ENCODE measurements at places on chromosomes 3 and 15.
A peak's percentile ranks its signal among the peaks of the same experiment; 100 is the strongest.

DNA sequence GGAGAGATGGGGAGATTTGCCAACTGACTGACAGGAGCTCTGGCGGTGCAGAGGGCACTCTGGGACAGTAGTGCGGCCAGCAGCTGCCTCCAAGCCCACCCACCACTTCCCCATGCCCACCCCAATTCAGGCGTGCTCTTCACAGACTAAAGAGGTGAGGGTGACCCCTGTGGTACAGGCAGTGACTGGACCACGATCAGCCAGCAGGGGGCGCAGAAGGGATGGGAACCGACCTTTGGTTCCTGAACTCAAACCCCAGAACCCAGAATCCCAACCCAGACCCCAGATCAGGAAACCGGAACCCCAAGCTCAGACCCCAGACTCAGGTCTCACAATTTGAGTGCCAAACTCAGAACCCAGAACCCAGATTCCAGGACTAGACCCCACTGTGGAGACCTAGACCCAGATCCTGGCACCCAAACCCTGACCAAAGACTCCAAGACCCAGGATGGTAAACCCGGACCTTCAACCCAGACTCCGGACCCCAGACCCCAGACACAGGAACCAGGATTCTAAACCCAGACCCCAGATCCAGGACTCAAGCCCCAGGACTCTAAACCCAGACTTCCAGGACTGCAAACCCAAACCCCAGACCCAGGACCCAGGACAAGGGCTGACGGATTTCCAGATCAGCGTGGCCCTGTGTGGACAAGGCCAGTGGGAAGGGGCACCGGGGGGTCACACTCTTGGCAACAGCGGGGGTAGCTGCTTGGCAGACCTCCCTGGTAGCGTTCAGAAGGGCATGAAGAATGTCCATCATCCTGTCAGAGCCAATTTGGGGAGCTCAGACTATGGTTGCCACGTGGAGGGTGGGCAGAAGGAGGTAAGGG lies 3.7 kb upstream of the MYL3 start:
- peak; percentile 80 for DNase-seq

DNA sequence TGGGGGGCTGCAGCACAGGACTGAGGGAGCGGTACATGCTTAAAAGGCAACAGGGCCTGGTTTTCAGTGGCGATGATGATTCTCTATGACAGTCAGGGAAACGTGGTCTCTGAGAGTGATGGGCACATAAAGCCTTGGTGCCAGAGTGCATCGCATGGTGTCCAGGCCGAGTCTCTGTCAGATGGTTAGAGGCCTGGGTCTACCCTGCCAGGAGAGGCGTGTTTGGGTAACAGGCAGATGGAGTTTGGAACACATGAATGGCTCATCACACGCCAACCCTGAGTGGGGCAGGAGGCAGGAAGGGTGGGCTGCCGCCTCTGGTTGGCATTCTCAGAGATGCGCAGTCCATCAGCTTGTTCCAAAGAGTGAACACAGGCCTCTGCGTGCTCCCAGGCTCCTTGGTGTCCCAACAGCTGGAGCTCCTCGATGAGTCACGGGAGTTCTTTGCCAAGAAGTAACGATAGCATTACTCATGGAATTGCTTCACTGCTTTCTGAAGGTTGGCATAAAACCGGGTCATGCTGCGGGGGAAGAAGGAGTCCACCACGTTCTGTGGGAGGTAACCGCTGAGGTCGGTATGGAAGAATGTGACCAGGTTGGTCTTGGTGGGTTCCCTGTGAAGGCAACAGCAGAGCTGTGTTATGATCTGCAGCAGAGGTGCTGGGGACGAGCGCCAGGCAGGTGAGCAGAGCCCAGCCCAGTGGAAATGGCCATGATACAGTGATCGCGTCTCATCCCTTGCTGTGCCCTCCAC lies 11.0 kb downstream of the STARD5 start:
- DNase-seq: no peak

DNA sequence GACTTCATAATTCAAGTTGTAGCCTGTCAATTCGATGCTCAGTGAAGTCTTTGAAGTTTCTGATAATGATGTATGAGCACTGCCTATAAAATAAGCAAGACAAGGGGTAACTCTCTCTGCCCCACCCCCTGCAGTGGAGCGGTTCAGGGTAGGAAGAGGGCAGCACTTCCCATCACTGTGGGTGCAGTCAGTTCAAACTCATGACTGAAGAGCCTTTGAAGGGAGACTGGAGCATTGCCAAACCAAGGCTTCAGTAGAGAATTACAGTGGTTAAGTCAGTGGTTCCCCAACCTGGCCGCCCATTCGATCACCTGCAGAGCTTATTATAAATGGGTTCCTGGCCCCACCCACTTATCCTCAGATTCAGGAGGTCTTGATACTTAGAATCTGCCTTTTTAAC lies 190.6 kb downstream of the SHQ1 start:
- DNase-seq: no peak

GRCh38 chr3:194158942-194159439 lies 23.0 kb downstream of the HES1 start:
- no peak for DNase-seq

DNA sequence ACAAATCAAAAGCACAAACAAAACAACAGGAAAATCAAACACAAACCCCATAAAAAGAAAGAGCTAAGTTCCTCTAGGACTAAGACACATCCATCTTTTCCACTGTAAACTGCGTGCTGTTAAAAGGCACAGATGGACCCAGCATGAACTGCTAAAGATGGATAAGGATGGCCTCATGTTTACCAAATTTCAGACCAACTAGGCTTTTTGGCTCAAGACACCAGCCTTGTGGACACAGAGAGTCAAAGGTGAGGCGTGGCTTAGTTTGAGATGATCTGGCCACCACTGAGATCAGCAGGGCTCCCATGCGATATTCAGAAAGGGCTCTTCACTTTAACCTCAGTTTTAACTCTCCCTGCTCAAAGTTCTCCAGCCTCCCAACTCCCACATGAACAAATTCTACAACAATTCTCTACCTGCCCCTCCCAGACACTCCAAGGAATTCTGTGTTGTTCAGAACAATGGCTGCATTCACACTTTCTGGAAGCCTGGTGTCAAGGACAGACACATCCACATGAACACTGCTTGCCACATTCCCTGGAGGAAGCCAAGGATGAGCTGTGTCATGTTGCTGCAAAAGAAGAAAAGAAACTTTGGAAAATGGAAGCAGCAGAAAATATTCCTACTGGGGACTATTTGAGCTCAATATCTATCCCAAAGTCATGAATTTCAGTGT lies 198.4 kb upstream of the LRRN1 start:
- no peak for DNase-seq

- no peak for DNase-seq
Observed at GRCh38 chr3:119571688-119572087, 7.6 kb upstream of the ADPRH start.

DNA sequence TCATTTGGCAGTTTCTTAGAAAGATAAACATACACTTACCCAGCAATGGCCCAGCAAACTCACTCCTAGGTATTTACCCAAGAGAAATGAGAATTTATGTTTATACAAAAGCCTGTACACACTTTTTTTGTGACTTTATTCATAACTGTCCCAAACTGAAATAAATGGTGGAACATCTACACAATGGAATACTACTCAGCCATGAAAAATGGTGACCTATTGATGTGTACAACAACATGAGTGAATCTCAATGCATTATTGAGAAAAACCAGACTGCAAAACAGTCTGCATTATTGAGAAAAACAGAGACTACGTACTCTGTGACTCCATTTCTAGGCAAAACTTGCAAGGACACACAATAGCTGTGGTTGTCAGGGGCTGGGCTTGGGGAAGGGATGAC lies 37.2 kb downstream of the SNRK start:
- DNase-seq: no peak

Measured in erythroblast (primary cell).